Stimulated activated CD8-positive, alpha-beta memory T cell treated with anti-CD3 and anti-CD28 coated beads, Interleukin-2, amount 100 ng/mL, for 1 hour (primary cell): ENCODE measurements at places on chromosomes 12 and 14.

GRCh38 chr12:46401662-46402061 lies 29.1 kb upstream of the SLC38A2 start:
- DNase-seq: no peak

- no peak for DNase-seq
Measured at GRCh38 chr12:11412731-11413130, 17.4 kb upstream of the PRB2 start.

DNA sequence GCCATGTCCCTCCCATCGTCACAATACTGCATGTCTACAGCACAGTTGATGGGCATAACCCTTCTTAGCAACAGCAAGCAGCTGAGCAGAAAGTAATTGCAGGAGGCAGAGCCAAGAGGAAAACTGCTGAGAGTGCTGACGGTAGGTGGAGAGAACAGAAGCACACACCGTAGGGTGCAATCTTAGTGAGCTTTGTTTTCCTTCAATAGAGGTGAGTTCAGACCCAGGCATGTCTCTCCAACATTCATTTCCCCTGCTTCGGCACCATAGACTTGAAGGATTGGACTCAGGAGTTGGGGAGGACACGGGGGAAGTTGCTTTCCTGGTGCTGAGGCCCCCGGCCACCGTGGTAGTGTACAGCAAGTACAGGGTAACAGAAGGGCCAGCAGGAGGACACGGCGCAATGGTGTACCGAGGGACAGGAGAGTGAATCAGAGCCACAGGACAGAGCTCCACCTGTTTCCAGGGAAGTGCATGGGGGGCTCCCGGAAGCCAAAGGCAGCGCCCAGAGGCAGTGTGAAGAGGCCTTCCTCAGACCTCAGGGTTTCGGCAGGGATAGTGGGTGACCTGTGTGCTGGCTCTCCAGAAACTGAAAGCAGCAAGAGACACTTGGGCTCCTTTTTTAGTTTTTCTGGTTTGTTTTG lies 36.3 kb upstream of the SINHCAF start:
- no peak for DNase-seq

GRCh38 chr14:88611878-88612277 lies 49.0 kb downstream of the ZC3H14 start:
- DNase-seq: no peak

DNA sequence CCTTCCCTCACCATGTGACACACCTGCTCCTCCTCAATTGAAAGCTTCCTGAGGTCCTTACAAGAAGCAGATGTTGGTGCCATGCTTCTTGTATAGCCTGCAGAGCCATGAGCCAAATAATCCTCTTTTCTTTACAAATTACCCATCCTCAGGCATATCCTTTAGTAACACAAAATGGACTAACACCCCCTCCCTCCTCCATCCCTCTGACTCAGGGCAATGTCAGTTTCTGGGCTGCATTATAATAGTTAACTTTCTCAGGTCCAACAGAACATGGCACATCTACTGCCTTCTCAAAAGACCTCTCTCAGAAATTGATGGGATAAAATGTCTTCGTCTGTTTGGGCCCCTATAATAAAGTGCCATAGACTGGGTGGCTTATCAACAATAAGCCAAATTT lies 287.0 kb downstream of the DPF3 start:
- no peak for DNase-seq

DNA sequence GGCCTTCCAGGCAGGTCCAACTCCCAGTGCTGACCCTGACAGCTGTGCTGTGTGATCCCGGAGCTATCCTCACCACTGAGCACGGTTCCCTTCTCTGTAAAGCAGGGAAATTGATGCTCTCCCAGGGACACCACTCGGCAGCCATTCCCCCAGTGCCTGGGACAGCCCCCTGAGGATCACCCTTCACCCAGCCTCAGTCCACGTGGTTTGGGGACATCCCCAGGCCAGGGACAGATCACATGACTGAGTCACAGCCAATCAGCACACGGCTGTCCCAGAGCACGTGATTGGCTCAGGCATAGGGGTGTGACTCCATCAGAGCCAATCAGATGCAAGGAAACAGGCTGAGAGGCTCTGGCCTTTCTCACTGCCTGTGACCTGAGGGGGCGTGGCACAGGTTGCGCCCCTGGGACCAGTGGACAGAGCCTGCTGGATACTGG lies 68.8 kb upstream of the SFSWAP start:
- no peak for DNase-seq

DNA sequence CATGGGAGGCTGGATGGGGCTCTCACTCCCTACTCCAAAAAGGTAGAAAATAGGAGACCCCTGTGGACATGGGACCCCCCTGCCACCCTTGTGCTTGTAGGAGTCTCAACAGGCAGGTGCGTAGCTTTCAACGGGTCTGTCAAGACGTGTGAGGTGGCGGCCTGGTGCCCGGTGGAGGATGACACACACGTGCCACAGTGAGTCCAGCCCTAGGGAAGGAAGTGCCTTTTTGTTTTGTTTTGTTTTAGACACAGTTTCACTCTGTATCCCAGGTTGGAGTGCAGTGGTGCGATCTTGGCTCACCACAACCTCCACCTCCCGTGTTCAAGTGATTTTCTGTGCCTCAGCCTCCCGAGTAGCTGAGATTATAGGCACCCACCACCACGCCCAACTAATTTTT lies 12.9 kb downstream of the P2RX4 start:
- DNase-seq: no peak

DNA sequence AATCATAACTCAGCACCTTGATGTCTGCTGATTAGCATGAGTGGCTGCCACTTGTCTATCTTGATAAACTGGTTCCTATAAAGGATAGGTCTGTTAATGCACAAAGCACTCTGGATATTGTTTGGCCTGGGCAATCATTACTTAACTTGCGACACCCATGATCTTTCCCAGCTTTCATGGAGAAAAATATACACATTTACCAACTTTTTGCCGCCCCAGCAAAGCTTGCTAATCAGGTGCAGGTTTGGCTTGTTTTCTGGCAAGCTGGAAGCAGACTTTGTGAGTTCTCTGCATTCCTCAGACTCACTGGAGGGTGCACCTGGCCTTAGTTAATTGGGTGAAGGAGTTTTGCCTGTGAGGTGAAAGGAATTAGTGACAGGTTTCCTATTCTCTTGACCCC lies 1126.4 kb upstream of the FLRT2 start:
- no peak for DNase-seq

DNA sequence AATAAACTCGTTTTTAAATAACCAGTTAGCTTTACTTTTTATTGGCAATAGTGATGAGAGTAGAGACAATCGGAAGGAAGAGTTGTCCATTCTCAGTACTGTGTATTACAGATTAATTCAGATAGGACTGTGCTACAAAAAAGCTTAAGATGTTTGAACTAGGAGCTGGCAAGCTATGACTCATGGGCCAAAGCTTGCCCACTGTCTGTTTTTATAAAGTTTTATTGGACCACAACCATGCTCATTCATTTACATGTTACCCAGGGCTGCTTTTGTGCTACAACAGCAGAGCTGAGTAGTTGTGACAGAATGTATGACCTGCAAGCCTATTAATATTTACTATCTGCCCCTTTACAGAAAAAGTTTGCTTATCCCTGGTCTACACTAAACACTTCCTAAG lies 19.4 kb downstream of the GNS start:
- DNase-seq: no peak

GRCh38 chr14:20387576-20387975 lies 25.7 kb downstream of the TEP1 start:
- DNase-seq: no peak

- no peak for DNase-seq
Measured at GRCh38 chr12:67989184-67989920, at the start of gene IFNG-AS1. TSS of gene IFNG-AS1 (plus strand) at chr12:67989447.

GRCh38 chr12:122022393-122023338 lies 982 bp downstream of the BCL7A start:
- no peak for DNase-seq

- no peak for DNase-seq
Measured at GRCh38 chr14:64209444-64210131, 84.6 kb downstream of the ESR2 start.

- no peak for DNase-seq
Measured at GRCh38 chr14:90699016-90699415, 117.2 kb downstream of the TTC7B start.

DNA sequence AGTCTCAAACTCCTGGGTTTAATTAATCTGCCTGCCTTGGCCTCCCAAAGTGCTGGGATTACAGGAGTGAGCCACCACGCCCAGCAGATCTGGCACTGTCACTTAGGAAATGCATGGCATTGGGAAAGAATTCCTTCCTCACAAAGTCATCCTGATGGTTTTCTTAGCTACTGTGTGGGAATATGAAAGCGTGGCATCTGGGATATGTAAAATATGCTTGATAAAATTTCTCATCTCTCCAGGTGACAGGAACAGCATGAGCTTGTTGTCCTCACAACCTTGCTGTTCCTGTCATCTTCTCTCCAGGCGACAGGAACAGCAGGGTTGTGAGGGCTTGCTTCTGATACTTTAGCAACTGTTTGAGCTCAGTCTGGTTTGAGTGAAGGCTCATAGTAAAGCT lies 16.1 kb upstream of the AICDA start:
- no peak for DNase-seq

DNA sequence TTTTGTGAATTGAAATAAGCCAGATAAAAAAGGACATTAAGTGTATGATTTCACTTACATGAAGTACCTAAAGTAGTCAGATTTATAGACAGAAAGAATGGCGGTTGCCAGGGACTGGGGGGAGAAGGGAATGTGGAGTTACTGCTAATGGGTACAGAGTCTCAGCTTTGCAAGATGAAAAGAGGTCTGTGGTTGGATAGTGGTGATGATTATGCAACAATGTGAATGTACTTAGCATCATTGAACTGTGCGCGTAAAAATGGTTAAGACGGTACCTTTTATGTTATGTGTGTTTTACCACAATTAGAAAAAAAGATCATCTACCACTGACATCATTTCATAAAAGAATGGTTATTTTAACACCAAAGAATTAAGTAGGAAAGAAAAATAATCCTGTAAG lies 35.9 kb downstream of the RNFT2 start:
- no peak for DNase-seq

GRCh38 chr14:73265721-73266046 lies 28.4 kb downstream of the PAPLN start:
- DNase-seq: no peak

DNA sequence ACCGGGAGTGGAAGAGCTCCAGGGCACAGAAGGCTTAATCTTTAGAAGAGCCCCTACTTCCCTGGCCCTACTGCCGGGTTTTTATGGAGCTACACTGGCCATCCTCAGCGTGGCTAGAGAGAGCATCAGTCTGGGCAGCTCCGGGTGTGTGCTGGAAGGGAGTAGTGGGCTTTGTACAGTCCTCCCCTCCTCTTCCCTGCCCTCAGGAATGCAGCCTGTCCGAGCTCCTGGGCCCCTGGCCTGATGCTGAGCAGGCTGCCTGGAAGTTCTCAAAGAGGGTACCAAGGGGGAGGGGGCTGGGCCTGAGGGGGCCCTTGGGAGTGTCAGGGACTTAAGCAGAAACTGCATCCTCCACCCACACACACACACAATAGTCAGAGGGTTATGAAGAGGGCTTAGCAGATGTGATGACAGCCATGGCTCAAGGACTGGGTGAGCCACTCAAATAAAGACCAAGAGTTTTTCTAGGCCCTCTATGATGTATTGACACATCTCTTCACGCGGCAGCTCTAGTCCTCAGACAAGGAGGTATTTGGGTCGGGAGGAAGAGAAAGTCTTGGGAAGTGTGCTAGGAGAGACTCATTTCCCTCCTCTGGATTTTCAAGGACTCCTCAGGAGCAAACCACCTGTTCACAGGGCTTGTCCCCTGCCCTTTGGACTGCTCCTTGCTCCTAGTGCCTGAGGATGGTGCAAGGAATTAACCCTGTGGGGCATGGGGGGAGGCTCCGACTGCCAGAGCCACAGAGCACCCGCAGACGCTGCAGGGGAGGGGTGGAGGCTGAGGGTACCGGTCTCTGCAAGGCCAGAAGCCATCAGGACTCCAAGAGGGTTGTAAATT lies 16.5 kb upstream of the FIGNL2 start:
- DNase-seq: no peak

DNA sequence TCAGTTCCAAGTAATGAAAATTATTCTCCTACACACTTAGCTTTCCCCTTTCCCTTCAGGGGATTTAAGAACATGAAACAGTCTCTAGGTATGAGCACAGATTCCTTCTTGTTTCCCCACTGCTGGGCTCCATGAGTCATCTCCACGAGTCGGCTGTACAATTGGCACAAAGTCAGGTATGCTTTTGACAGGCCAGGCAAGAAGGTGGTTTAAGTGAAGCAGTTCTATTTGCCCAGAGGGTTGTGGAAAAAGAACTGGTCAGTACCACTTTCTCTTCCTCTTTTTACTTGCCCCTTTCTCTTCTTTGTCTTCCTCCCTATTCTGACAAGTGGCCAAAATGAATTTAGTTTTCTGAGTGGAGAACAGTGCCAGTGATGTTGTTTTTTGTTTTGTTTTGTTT lies 16.3 kb downstream of the DYNC1H1 start:
- no peak for DNase-seq

GRCh38 chr14:91009501-91010152 lies 50.8 kb downstream of the RPS6KA5 start:
- no peak for DNase-seq

- DNase-seq: no peak
Measured at GRCh38 chr14:73760598-73761586, 46.7 kb upstream of the PNMA1 start.

DNA sequence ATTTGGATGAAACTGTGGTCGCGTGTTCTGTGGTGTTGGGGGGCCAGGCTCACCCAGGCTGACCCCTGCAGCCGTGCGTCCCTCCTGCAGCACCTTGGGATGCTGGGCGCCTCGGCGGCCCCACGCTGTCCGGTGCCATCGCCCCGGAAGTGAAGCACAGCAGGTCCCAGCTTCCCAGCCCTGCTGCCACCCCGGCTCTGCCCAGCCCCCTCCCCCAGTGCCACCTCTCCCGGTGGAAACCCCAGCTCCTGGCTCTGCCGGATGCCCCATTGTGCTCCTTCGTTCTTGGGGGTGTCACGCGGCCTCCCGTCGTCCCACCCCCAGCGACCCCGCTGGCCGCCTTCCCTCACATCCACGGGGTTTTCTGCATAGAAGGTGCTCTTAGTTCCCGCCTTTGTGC lies 25.2 kb downstream of the LRCOL1 start:
- DNase-seq: no peak

GRCh38 chr12:57610554-57611107 lies 604 bp upstream of the ARHGEF25 start:
- DNase-seq: no peak

GRCh38 chr14:98101323-98101722 lies 1170.7 kb downstream of the BCL11B start:
- no peak for DNase-seq

DNA sequence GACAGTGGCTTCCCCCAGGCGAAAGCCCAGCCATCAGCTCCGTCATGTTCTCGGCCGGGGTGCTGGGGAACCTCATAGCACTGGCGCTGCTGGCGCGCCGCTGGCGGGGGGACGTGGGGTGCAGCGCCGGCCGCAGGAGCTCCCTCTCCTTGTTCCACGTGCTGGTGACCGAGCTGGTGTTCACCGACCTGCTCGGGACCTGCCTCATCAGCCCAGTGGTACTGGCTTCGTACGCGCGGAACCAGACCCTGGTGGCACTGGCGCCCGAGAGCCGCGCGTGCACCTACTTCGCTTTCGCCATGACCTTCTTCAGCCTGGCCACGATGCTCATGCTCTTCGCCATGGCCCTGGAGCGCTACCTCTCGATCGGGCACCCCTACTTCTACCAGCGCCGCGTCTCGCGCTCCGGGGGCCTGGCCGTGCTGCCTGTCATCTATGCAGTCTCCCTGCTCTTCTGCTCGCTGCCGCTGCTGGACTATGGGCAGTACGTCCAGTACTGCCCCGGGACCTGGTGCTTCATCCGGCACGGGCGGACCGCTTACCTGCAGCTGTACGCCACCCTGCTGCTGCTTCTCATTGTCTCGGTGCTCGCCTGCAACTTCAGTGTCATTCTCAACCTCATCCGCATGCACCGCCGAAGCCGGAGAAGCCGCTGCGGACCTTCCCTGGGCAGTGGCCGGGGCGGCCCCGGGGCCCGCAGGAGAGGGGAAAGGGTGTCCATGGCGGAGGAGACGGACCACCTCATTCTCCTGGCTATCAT lies 663 bp downstream of the PTGER2 start:
- peak; percentile 31 for DNase-seq
